ENCODE measurements at places on chromosomes 11 and 22.

GRCh38 chr11:86198139-86198538 lies 46.4 kb upstream of the EED start:
- DNase-seq = no peak

DNA sequence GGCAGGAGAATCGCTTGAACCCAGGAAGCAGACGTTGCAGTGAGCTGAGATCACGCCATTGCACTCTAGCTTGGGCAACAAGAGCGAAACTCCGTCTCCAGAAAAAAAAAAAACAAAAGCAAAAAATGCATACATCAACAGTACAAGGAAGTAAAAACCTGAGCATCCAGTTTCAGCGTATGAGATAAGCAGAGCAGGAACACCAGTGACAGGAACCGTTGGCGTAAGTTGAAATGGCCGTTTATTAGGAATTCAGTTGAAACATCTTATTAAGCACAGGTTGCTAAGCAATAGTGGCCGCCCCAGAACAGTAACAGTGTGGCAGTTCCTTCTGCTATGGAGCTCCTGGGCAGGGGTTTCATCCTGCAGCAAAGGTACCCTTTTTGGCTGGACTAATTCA lies 4.0 kb upstream of the L3MBTL2 start:
- DNase-seq = no peak

DNA sequence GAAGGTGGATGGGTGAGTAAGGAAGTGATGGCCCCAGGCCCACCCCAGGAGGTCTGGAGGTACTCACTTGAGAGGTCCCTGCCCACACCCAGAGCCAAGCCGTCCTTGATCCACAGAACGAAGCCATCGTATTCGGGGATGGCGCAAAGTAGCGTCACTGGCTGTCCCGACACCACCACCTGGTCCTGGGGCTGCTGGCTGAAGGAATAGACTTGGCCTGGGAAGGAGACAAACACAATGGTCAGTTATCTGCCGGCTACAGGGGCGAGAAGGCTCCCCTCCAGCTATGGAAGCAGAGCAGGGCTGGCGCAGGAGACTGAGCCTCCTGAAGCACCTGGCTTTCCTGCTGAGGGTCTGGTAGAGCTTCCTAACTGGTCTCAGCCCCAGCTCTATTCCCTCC lies 171.0 kb downstream of the ST3GAL4 start:
- no peak for DNase-seq

DNA sequence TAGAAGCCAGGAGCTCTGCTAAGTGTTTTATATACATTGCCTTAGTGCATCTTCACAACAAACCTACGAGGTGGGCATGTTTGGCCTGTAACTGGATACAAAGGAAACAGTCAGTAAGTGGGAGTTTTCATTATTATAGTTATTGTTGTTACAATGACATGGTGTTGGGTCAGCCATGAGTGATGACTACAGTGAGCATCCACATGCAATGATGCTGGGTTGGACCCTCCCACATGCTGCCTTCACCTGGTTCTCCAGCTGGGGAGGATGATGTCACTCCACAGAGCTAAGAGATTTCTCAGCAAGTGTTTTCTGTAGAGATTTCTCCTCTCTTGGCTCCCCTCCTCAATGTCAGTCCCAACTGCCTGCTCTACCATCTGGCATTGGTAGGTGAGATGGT lies 59.3 kb downstream of the EHF start:
- DNase-seq = no peak

DNA sequence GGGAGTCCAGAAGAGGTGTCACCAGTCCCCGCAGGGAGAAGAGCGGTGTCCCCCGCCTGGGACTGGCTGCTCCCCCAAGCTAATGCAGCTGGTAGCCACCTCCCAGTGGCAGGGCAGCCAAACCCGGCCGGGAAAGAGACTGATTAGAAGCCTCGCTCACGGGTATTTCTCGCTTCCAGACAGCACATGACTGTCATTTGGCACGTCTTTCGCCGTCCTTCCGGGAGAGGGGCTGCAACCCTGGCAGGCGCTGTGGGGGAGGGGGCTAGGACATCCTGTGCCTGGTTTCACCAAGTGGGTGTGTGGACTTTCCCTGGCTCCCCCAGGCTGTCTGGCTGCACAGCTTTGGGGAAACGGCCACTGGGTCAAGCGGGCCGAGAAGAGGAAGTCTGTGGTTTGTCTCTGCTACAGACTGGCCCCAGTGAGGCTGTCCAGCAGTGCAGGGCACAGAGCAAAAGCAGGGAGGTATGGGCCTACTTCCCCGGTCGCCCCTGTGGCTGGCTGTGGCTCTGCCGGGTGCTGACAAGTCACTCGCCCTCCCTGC lies 3.8 kb downstream of the CD81 start:
- no peak for DNase-seq

GRCh38 chr11:77723024-77723423 lies 85.4 kb upstream of the CLNS1A start:
- no peak for DNase-seq
